ENCODE measurements at places on chromosomes 1 and 21.
A peak's percentile ranks its signal among the peaks of the same experiment; 100 is the strongest.

- no peak for DNase-seq
Observed at GRCh38 chr1:202888221-202888530, 773 bp downstream of the RABIF start.

GRCh38 chr1:217090060-217090911 lies 367.1 kb upstream of the ESRRG start:
- no peak for DNase-seq

DNA sequence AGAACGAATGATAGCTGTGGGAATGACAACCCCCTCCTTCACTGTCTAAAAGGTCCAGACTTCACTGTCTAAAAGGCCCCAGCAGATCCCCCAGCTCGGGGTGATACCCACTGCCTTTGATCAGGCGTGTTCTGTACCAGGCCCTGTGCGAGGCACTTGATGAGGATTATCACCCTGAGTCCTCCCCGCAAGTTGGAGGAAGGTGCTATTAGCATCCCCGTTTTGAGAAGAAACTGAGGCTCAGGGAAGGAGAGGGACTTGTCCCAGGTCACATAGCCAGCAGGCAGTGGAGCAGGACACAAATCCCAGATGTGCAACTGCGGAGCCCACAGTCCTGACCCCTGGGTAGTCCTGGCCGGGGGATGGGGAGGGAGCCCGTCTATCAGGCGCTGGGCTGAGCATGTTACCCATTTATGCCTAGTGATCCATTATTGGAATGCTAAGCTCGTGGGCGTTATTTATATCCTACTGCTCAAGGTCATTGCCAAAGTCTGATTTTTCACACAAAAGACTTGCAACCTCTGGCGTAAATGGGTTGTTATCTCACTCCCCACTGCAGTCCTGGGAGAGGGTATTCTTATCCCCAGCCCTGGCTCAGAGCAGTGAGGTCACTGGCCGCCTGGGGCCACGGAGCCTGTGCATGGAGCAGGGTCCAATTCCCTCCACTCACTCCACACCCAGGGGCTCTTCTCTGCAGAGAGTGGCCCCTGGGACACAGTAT lies 722.2 kb downstream of the MATN1 start:
- no peak for DNase-seq

DNA sequence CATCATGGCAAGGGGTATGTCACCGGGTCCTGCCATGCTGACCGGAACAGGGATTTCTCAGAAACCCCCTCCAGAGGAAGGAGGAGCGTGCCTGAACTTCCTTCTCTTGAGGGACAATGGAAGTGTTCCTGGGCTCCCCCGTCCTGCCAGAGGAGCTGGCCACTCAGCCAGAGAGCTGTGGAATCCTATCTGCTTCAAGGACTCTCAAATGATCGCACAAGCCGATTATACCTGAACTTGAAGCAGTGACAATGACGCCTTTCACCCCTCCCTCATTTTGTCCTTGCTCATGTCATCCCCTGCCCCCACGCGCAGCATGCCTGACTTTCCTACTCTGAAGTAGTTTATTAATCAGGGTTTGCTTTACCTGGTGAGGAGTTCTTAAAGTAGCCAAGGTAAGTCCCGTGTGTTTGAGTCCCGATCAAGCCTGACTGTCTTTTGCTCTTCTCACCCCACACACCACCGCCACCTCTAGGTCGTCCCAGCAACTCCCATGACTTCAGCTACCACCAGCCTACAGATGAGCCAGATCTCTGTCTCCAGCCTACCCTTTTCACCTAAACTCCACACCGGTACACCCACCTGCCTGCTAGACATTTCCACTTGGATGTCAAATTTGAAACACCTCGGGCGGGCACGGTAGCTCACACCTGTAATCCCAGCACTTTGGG lies 25.0 kb upstream of the PRELP start:
- DNase-seq = peak; percentile 85

GRCh38 chr1:162178432-162178831 lies 108.9 kb downstream of the NOS1AP start:
- peak; percentile 79 for DNase-seq

GRCh38 chr1:215056584-215056983 lies 26.0 kb upstream of the KCNK2 start:
- DNase-seq = no peak

DNA sequence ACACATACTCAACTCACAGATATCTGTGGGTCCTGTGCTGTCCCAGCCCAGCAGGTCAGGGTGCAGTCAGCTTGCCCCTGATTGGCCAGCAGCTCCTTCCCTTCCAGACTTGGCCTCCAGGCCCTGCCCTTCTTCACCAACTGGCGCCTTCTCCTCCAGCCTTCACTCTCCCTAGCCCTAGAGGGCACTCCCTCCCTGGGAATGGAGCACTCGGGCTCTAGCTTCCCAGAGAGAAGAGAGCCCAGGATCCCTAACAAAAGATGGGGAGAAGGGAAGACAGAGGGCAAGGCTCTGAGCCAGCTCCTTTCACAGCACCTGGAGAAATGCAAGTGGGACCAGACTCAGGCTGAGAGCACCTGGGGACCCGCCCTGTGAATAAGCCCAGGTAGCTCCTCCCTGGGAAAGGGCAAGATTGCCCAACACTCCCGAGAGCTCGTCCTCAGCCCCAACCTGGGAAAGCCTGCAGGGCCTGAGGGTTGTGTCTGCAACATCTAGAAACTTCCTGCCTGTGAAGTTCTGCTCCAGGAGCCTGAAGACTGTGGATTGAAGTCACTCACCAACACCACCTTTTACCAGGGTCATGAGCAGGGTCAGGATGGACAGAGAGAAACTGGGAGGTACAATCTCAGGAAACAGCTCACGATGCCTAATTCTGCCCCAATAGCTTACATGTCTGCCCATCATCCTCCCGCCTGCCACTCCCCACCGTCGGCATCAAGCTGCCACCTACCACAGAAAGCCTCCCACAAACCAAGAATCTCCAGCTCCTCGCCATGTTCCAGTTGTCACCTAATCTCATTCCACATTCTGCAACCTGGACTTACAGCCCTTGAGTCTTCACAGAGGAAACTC lies at the start of gene PGLYRP4:
Gene PGLYRP4, minus strand, starts transcription at position 331 of the 852 bp plus-strand sequence. CDS start 909 bp downstream, outside the sequence.
- peak; percentile 55 for DNase-seq

- no peak for DNase-seq
Observed at GRCh38 chr1:35447278-35447677, 109.9 kb downstream of the KIAA0319L start.

GRCh38 chr1:153540394-153541361 lies at the start of gene S100A5:
TSS of gene S100A5 (minus strand) at chr1:153540934. CDS start at chr1:153540191, 743 bp downstream.
- DNase-seq = peak; percentile 67

GRCh38 chr1:199691540-199691939 lies 336.0 kb upstream of the NR5A2 start:
- no peak for DNase-seq

DNA sequence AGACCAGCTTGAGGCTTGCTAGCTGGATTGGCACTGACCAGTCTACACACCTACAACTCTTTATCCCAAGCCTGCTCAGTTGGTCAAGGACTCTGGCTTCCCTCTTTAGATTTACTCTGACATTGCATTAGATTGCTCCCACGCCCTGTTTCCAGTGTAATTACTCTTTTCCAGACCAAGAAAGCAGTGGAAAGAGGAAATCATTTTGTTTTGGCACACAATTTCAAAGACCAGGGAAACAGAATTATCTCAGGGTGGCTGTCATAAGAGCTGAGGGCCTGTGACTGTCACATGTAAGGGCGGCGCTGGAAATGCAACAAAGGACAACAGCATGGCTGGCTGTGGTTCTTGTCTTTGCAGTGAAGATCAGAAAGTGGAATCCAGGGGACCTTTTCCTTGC lies 302.7 kb downstream of the HHAT start:
- DNase-seq = no peak

- DNase-seq = no peak
Observed at GRCh38 chr21:34909492-34910292, 139.4 kb downstream of the RUNX1 start.

DNA sequence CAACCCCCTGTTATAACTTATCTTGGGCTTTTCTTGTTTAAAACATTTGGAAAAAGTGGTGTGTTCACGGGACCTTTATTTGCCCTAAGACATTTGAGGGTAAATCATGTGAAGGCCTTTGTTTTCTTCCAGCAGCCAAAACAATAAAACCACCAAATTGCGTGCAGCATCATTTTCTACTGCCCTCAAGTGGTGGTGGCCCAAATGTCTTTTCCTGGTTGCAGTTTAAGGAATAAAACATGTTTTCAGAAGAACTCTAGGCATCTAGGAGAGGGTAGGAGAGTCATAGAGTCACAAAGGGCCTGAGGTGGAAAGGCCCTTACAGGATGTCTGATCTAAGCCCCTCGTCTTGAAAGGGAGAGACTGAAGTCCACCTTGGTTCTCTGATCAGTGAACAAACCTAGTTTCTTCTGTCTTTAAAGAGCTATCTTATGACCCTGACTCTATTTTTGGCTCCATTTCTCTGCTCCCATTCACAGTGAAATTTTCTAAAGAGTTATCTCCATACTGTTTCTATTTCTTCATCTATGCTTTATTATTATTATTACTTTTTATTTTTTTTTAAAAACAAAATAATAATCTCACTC lies 16.0 kb upstream of the EPS15 start:
- DNase-seq = peak; percentile 44

DNA sequence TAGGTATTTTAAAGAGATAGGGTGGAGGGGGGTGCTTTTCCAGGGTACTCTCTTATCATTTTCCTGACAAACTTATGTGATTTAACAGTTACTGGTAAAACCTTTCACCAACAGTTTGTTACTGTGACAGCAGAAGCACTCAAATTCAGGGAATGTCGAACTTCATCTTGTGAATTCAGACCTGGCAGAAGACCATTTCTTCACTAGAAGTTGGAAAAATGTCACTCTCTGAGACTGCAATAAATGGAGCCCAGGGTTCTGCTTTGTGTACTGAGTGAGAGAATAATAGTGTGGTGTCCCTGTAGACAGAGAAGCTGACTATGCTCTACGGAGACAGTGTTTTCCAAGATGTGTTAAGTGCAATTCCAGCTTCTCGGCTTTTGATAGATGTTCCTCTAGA lies 200.2 kb downstream of the ST6GALNAC3 start:
- no peak for DNase-seq

- no peak for DNase-seq
Observed at GRCh38 chr1:77857552-77857951, 30.9 kb upstream of the NEXN start.

DNA sequence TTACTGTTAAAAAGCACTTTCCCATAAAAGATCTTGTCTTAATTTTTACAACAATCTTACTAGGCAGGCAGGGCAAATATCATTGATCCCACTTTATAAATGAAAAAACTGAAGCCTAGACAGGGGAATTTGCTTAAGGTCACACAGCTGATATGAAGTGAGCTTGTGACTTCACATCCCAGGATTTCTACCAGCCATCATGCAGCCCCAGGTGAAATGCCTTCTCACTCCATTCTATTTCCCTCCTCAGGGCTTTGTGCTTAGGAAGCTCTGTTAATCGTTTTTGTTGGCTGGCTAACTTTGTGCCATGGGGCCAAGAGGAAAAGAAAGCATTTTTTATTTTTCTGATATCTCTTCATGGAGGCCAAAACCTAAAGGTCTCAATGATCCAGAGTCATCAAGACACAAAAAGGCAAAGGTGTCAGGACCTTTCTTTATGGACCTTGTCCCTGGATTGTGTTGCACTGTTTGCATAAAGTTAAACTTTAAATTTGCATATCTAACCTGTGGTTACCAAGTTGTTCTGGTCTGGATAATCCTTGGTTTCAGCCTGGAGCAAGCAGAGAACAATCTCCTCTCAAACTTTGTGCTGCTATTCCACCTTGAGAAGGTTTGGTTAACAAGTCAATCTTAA lies 44.8 kb upstream of the ZNF326 start:
- DNase-seq = no peak

DNA sequence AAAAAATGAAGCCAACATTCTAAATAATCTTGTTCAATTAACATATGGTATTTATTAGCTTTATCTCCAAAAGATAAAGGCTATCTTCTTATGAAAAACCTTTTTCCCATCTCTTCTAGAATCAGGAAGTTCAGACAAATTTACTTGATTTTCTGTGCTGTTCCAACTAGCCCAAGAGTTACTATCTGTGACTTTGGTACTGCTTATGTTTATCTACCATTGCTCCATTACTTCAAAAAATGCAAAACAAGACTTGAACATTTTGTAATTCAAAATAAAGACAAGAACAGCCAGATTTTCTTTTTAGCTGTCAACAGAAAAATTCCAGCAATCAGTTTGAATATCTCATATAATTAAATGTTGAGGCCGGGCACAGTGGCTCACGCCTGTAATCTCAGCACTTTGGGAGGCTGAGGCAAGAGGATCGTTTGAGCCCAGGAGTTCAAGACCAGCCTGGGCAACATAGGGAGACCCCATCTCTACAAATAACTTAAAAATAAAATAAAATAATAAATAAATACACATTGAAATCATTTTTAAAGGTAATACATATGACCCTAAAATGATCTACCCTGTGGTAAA lies 188.5 kb downstream of the LTN1 start:
- no peak for DNase-seq

DNA sequence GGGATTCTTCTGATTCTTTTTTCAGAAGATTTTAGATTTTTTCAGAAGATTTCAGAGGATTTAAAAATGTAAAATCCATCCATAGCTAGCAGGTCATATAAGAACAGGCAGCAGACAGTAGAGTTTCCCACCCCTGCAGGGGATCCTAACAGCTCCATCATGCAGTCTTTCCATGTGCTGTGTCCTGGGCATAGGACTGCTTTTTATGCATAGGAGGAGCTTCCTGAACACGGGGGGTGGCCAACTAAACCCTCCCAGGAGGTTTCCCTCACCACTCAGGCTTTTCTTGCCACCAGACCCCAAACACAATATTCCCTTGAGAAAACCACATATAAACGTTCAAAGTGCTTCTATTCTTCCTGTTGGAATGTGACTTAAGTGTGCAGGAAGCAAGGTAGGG lies 90.1 kb upstream of the TNR start:
- no peak for DNase-seq

Measured in WERI-Rb-1 (cell line).